ENCODE measurements at places on chromosomes 7 and 10. TPM values are rescaled to one million over a fixed set of nuclear protein-coding genes. Genes with fewer than 3 reads are reported as not detected.

DNA sequence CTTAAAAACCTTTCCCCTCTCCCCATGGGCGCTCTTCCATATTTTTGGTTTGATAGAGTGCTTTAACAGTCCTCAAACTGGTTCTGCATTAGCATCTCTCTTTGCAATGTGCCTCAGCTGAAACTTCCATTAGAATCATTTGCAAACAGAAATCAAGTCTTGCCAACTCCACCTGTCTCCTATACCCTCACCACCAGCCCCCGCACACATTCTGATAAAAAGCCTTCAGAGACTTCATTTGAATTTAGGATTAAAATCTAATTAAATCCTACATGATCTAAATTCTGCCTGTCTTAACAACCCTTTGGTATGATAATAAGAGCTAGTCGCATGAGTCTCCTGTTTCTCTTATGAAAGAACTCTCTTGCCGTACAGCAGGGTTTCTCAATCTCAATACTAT lies 384.9 kb upstream of the ETV1 start:
- H3K36me3 ChIP-seq, result no peaks in the 10 kb centered on the region
- H3K27ac ChIP-seq, result no peak overlapping the region
- peaks cover 2% of the 10 kb centered on the region for H3K4me1 ChIP-seq
- no peak for DNase-seq
- H3K4me3 ChIP-seq, result no peak overlapping the region
- H3K27me3 ChIP-seq, result no peaks in the 10 kb centered on the region

GRCh38 chr7:159192725-159193453 lies 48.2 kb upstream of the VIPR2 start:
- H3K4me1 ChIP-seq, result no peaks in the 10 kb centered on the region
- H3K36me3 ChIP-seq, result no peaks in the 10 kb centered on the region
- DNase-seq, result no peak
- no peaks in the 10 kb centered on the region for H3K27me3 ChIP-seq
- H3K4me3 ChIP-seq, result no peak overlapping the region
- H3K27ac ChIP-seq, result no peak overlapping the region

DNA sequence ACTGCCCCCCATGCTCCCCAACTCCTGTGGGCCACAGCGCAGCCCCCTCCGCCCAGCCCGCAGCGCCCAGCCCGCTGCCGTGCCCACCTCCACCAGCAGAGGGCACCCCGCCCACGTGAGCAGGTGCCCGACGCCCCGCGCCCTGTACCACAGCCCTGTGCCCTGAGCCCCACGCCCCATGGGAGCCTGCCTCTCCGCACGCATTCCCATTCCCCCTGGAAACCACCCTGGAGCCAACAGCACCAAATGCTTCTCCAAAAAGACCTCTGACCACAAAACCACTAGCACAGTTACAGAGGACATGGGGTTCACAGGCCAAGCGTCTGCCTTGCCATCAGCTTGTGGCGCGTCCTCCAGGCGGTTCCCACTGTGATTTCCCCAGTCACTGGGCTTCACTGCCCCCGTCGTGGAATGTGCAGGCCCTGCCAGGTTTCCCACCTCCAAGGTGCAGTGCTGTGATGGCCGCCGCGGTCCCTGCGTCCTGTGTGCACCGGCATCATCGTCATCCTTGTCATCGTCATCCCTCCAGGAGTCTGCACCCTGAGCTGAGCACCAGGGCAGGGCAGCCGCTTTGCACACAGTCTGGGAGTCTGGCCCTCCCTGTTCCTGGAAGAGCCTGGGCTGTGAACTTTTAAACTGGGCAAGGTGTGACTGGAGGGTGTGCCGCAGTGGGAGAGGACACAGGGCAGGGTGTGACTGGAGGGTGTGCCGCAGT lies 61.7 kb downstream of the PWWP2B start:
- H3K27me3 ChIP-seq, result no peaks in the 10 kb centered on the region
- DNase-seq, result peak; percentile 62
- H3K4me3 ChIP-seq, result no peak overlapping the region
- H3K4me1 ChIP-seq, result no peaks in the 10 kb centered on the region

DNA sequence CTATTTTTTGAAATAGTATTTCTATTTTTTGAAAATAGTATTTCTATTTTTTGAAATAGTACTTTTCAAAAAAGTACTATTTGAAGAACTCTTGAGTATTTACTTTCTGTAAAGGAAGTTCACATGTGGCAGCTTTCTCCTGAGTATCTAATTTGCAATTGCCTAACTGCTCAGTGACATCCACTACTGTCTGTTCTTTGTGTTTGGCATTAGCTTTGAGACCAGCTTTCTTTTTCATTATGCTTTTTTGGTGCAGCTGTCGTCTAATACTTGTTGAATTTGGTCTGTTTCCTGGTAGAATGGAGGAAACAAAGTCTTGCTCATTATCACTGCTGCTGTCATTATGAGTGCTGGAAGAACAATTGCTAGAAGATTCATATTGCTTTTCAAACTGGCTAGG lies 99.1 kb downstream of the BMPR1A start:
- H3K4me1 ChIP-seq, result peaks cover 16% of the 10 kb centered on the region
- H3K27ac ChIP-seq, result no peak overlapping the region
- H3K36me3 ChIP-seq, result no peaks in the 10 kb centered on the region
- no peak for DNase-seq
- no peak overlapping the region for H3K4me3 ChIP-seq

DNA sequence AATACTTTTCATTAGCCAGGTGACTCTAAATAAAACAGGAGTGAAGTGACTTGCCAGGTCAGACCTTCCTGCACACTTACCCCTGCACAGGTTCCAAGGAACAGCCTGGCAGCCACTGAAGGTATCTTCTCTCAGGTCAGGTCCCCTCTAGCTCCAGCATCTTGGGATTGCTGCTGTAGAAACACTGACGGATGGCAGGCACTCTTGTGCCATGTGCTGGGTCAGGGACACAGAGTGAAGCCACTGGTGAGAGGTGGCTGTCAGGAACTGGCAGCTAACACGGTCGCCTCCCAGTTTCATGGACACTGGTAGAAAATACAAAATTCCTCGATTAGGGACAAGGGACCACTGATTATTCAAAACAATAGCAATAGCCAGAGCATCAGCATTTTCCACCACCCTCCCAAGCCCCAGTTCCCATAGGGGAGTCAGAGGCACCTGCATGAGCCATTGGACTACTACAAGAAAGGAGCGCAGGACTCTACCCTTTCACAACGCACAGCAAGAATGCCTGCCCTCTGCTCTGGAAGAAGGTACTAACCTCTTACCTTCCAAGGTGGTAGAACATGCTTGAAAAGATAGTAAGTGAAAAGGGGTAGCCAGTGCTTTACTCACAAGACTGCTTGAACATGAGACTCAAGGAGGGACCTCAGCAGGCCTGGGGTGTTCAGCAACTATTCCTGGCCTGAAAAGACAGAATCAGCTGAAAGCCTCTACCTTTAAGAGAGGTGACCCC lies 5.1 kb upstream of the MYO1G start:
- peaks cover 11% of the 10 kb centered on the region for H3K36me3 ChIP-seq
- no peak for DNase-seq
- H3K4me1 ChIP-seq, result peaks cover 7% of the 10 kb centered on the region
- no peaks in the 10 kb centered on the region for H3K27me3 ChIP-seq
- no peak overlapping the region for H3K4me3 ChIP-seq

- H3K27me3 ChIP-seq, result no peaks in the 10 kb centered on the region
- H3K36me3 ChIP-seq, result no peaks in the 10 kb centered on the region
- no peak overlapping the region for H3K27ac ChIP-seq
- DNase-seq, result peak; percentile 68
Measured at GRCh38 chr10:48551861-48552591, 52.8 kb downstream of the ARHGAP22 start.

- no peak overlapping the region for H3K27ac ChIP-seq
- no peak overlapping the region for H3K4me3 ChIP-seq
- no peaks in the 10 kb centered on the region for H3K4me1 ChIP-seq
- no peaks in the 10 kb centered on the region for H3K27me3 ChIP-seq
Measured at GRCh38 chr7:144763291-144763690, 72.6 kb downstream of the TPK1 start.

GRCh38 chr7:128268233-128268632 lies 27.2 kb downstream of the LEP start:
- no peaks in the 10 kb centered on the region for H3K36me3 ChIP-seq
- H3K27ac ChIP-seq, result no peak overlapping the region
- DNase-seq, result no peak
- peaks cover 24% of the 10 kb centered on the region for H3K4me1 ChIP-seq
- peaks cover 16% of the 10 kb centered on the region for H3K27me3 ChIP-seq

GRCh38 chr7:40232242-40232893 lies 97.6 kb downstream of the SUGCT start:
- H3K4me1 ChIP-seq, result no peaks in the 10 kb centered on the region
- no peak overlapping the region for H3K27ac ChIP-seq
- no peaks in the 10 kb centered on the region for H3K36me3 ChIP-seq
- H3K4me3 ChIP-seq, result no peak overlapping the region
- peak; percentile 23 for DNase-seq
- no peaks in the 10 kb centered on the region for H3K27me3 ChIP-seq

DNA sequence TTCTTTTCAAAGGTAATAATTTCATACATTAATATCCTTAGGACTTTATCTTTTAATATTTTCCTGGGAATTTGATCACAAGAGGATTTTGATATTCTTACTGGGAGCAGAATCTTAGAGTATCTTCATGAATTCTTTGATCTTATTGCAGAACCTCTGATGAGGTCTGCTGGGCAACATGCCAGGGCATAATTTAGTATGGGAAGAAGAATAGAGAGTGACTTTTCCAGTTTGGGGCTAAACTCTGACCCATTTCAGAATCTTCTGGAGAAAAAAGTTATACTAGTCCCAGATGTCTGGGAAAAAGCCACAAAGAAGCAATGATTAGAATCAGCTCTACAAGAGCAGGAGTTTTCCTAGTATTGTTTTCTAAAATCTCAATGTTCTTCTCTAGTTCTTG lies 28.0 kb upstream of the RSU1 start:
- H3K27ac ChIP-seq, result no peak overlapping the region
- no peak overlapping the region for H3K4me3 ChIP-seq
- H3K27me3 ChIP-seq, result no peaks in the 10 kb centered on the region
- H3K4me1 ChIP-seq, result peaks cover 6% of the 10 kb centered on the region

- DNase-seq, result no peak
- H3K4me3 ChIP-seq, result no peak overlapping the region
- peaks cover 8% of the 10 kb centered on the region for H3K4me1 ChIP-seq
- H3K27me3 ChIP-seq, result no peaks in the 10 kb centered on the region
Measured at GRCh38 chr7:143243111-143243510, 20.1 kb upstream of the GSTK1 start.

DNA sequence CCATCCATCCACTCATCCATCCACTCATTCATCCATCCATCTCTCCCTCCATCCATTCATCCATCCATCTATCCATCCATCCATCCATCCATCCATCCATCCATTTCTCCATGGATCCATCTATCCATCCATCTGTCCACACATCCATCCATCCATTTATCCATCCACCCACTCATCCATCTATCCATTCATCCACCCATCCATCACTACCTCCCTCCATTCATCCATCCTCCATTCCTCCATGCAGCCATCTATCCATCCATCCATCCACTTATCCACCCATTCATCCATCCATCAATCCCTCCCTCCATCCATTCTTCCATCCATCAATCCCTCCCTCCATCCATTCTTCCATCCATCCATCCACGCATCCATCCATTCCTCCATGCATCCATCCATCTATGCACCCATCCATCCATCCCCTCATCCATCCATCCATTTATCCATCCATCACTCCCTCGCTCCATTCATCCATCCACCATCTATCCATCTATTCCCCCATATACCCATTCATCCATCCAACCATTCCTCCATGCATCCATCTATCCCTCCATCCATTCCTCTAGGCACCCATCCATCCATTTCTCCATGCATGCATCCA lies 21.1 kb downstream of the ELN start:
- peaks cover 6% of the 10 kb centered on the region for H3K4me1 ChIP-seq
- no peak overlapping the region for H3K27ac ChIP-seq
- H3K27me3 ChIP-seq, result no peaks in the 10 kb centered on the region
- no peaks in the 10 kb centered on the region for H3K36me3 ChIP-seq

DNA sequence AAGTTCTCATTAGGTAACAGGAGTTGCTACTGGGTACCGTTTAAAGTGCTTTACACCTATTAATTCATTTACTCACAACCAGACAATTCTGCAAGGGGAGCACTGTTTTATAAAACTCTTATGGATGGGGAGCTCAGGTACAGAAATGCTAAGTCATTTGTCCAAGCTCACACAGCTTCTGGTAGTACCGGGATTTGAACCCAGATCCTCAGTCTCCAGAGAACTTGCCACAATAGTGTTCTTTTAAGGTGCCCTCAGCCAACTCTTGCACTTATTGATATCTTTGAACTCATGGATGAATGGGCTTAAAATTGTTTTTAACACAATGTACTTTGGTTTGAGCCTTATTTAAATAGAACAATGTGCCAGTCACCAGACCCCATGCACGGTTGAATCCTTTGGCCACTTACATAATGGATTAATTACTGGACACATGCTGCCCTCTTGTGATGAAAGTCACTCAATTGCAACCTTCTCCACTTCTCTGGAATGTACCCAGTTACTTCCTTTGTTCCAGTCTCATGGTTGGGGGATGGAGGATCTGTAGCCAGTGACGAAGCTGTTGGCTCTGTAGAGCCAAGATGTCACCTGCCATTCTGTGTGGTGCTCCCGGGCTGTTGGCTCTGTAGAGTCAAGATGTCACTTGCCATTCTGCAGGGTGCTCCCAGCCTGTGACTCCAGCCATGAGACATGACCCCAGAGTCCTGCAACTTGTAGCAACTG lies 65.6 kb downstream of the NOD1 start:
- H3K4me3 ChIP-seq, result no peak overlapping the region
- H3K27me3 ChIP-seq, result no peaks in the 10 kb centered on the region
- H3K36me3 ChIP-seq, result no peaks in the 10 kb centered on the region
- no peak overlapping the region for H3K27ac ChIP-seq
- no peaks in the 10 kb centered on the region for H3K4me1 ChIP-seq

GRCh38 chr10:100776671-100777070 lies 31.3 kb downstream of the PAX2 start:
- DNase-seq, result no peak
- no peak overlapping the region for H3K4me3 ChIP-seq
- H3K36me3 ChIP-seq, result no peaks in the 10 kb centered on the region
- H3K27ac ChIP-seq, result no peak overlapping the region

DNA sequence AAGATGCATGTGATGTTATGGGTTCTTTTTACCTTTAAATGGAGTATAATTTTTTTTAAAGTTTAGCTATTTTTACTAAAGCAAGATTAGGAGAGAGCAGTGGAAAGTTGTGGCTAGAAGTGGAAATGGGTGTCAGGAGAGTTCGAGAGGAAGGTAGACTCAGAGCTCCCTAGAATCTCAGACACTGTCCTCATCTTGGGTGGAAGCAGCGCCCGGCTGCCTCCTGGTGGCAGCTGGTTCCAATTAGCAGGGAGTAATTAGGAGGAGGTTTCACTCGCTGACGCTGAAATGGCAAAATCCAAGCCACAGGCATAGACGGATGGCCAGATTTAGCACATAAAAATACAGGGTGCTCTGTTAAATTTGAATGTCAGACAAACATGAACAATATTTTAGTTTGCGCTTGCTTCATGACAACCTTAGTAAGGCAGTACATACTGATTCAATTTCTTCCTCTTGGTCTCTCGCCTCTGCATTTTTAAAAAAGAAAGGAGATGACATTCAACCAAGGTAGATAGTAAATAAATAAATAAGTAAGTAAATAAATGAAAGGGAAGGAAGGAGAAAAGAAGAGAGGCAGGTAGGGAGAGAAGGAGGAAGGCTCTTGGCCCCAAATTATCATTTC lies 58.5 kb downstream of the LGI1 start:
- no peak overlapping the region for H3K4me3 ChIP-seq
- H3K36me3 ChIP-seq, result no peaks in the 10 kb centered on the region
- H3K27me3 ChIP-seq, result peaks cover 8% of the 10 kb centered on the region
- no peak overlapping the region for H3K27ac ChIP-seq
- peak; percentile 71 for DNase-seq

Gene BRAF
- 35.6 TPM for total RNA-seq

Gene TTYH3
- total RNA-seq, result 74.0 TPM

Gene CRYGN
- 0.34 TPM for total RNA-seq

Gene PTPN12
- total RNA-seq, result 94.3 TPM

Gene PWWP2B
- total RNA-seq, result 20.1 TPM

Gene RAPGEF5
- total RNA-seq, result 87.0 TPM

Gene TUBB8
- total RNA-seq, result 0.15 TPM

Gene UCMA
- total RNA-seq, result 0.91 TPM

Gene DPP6
- total RNA-seq, result 1.2 TPM

Gene AKR1C4
- total RNA-seq, result not detected

Gene SLC16A12
- total RNA-seq, result 4.6 TPM

Gene DEPP1
- total RNA-seq, result 37.0 TPM
